Glutamatergic neuron (in vitro differentiated cells): ENCODE measurements at places on chromosomes 5 and 9. TPM values are rescaled to one million over a fixed set of nuclear protein-coding genes. Genes with fewer than 3 reads are reported as not detected.

GRCh38 chr9:341634-342421 is 127.2 kb downstream of the DOCK8 start:
- H3K27me3 ChIP-seq, result peaks cover 2% of the 10 kb centered on the region
- H3K4me1 ChIP-seq, result peaks cover 7% of the 10 kb centered on the region
- H3K36me3 ChIP-seq, result no peaks in the 10 kb centered on the region
- H3K27ac ChIP-seq, result no peak overlapping the region
- no peak overlapping the region for H3K4me3 ChIP-seq
- DNase-seq, result no peak

DNA sequence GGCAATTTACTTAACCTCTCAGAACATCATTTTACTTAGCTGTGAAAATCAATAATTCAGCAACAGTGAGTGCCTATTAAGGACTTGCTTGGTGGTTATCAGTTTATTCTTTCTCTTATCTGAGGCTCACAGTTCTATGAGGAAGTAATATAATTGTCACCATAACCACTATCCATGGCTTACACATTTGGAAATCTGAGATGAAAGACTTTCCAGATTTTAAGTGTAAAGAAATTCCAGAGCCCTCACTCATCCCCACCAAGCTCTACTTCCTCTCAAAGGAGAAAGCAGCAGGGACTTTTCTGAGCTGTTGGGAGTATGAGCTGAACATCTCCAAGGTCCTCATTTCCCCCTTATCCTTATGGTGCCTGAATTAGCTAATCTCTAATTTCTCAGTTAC is 321.5 kb downstream of the FBXL7 start:
- H3K27ac ChIP-seq, result no peak overlapping the region
- no peak for DNase-seq
- no peak overlapping the region for H3K4me3 ChIP-seq
- H3K36me3 ChIP-seq, result peaks cover 5% of the 10 kb centered on the region

DNA sequence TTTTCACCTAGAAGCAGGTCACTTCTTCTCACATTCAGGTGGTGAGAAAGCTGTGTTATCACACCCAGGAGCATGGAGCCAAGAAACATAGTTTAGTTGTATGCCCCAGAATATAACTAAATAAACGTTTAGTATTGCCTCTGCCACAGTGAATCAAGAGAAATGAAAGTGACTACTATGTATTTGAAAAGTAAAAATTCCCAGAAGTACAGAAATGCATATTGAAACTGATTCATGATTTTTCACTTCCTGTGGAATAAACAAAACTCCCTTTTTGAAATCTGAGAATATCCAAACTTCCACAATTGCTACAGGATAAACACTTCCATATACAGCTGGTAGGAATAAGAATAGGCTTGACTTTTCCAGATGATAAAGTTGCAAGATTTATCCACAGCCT is 15.3 kb upstream of the NINJ1 start:
- H3K27me3 ChIP-seq, result no peaks in the 10 kb centered on the region
- H3K36me3 ChIP-seq, result no peaks in the 10 kb centered on the region
- peaks cover 3% of the 10 kb centered on the region for H3K4me1 ChIP-seq
- H3K27ac ChIP-seq, result no peak overlapping the region

- no peaks in the 10 kb centered on the region for H3K27me3 ChIP-seq
- H3K4me1 ChIP-seq, result no peaks in the 10 kb centered on the region
- no peak overlapping the region for H3K27ac ChIP-seq
- no peak overlapping the region for H3K4me3 ChIP-seq
- DNase-seq, result no peak
- H3K36me3 ChIP-seq, result no peaks in the 10 kb centered on the region
These were observed 64.6 kb upstream of the HAPLN1 start for GRCh38 chr5:83785176-83785668.

GRCh38 chr5:141492168-141492885 is 3.4 kb downstream of the PCDHGC5 start:
- H3K4me1 ChIP-seq, result peaks cover 31% of the 10 kb centered on the region
- peaks cover 6% of the 10 kb centered on the region for H3K36me3 ChIP-seq
- peak overlapping the region; percentile 55 for H3K4me3 ChIP-seq
- peaks cover 16% of the 10 kb centered on the region for H3K27me3 ChIP-seq
- DNase-seq, result no peak

Gene FAM174A
- 16.5 TPM for total RNA-seq

Gene IFNK
- not detected for total RNA-seq
